Jurkat, Clone E6-1 (cell line): ENCODE measurements at places on chromosomes 2 and 18.

GRCh38 chr2:84925724-84926376 lies 20.4 kb downstream of the TMSB10 start:
- DNase-seq, result peak; percentile 88

DNA sequence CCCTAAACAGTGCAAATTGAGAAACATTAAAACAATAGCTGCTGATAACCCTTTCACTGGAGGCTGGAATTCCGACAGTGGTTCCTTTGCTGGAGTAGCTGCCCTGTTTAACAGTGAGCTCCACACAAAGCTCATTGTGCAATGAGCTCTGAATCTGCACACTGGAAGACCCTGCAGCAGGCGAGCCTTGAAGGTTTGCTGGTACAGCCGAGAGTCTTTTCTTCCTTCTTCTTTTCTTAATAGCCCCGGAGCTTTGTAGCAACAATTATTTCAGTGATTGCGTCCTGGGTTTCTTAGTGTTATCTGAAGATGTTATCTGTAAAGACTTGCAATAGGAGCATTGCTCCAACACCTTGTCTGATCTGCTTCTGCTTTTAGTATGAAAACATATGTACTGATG lies 50.8 kb upstream of the CXCR4 start:
- DNase-seq, result no peak

DNA sequence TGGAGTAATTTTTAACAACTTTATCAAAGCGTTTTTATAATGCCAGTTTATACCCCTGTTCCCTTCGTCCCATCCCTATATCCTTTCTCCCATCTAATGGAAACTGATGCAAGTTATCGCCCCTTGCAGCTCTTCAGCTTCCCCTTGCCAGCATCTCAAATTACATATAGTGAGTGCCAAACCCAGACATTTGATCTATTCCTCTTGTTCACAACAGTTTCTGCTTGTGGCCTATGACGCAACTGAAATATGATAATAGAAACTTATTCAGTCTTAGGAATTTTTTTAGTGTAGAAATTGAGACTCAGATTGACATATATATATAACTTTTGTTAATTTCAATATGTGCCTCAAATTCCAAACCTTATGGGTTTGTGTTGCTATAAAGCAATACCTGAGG lies 562.2 kb upstream of the VWC2L start:
- no peak for DNase-seq

DNA sequence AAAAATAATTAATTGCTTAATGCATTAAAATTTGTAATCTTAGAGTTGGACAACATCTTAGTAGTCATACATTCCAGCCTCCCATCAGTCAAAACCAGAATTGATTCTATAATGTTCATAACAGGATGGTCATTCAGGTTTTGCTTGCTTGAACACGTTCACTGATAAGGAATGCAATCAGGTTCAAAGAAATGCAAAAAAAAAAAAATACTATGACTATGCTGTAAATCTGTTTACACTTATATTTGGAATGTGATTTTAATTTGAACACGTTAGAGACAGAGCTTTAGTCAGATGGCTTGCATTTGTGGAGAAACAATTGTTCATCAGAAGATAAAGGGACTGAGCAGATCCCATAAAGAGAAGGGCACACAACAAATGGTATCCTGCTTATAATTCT lies 131.3 kb upstream of the UNC80 start:
- no peak for DNase-seq

DNA sequence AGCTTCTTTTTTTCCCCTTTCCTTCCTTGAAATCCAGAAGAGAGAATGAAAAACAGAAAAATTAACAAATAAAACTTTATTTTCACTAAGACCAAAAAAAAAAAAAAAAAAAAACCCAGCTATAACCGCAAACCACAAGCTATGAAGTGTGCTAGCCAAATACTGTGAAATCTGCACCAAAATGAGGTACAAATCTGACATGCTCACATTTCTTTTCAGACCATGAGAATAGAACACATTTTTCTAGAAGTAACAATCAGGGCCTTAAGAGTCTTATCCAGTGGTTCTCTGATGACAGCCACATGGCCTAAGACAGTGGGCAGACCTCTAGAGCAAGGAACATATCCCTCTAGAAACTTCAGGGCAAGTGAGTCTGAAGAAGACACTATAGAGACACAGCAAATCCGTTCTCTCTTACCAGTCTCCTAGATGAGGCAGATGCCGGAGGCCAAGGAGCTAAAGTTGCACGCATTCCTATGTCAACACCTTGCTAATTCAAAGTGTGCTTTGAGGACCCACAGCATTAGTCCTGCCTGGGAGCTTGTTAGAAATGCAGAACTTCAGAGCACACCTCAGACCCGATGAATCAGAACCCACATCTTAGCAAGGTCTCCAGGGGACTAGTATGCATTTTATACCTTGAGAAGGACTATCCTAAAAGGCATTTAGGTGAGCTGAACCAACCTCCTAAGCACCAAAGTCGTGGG lies 317.1 kb downstream of the MYCN start:
- DNase-seq, result peak; percentile 66

DNA sequence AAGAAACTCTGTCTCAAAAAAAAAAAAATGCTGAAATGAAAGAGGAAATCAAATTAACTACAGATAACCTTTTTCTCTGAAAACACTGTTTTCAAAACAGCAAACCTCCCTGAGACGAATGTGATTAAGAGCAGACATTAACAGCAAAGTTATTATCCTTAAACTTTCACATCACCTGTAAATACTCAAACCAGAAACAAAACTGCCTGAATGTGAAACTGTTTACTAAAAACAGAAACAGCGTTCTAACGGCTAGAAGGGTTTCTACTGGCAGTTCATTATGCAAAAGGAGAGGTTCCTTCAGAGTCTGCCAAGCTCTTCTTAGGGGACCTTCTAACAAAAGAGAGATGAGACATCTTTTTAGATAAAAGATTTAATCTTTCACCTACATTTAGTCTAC lies 45.9 kb downstream of the PNO1 start:
- DNase-seq, result no peak
